Activated effector memory CD4-positive, alpha-beta T cell treated with Interleukin-2 at 50 U/mL for 16 hours (primary cell): ENCODE measurements at places on chromosomes 13 and 19.

GRCh38 chr19:48053856-48054255 lies 10.0 kb upstream of the CABP5 start:
- no peak for DNase-seq

DNA sequence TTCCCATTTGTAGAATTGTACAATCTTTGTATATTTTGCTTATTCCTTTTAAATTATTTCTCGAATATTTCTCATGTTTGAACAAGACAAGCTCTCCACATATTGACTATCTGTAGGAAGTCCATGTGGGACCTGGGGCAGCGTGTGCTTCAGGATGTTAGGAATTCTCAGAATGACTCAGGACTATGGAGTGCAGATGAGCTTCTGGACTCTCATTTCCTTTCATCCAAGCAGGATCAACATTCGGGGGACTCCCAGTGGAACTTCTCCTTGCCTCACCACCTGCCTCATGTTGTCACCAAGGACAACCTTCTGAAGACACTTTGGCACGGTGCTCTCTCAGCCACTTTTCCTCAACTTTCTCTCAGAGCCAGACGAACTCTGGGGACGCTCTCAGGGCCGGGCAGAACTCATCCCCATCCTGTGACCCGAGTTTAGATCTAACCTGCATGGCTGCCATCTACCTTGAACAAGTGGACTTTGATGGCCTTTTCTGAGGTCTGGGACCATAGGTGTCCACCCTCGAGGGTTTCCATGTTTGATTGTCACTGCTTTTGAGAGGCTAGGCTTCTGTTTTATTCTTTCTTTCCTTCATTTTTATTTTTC lies 441.7 kb downstream of the IRS2 start:
- no peak for DNase-seq

DNA sequence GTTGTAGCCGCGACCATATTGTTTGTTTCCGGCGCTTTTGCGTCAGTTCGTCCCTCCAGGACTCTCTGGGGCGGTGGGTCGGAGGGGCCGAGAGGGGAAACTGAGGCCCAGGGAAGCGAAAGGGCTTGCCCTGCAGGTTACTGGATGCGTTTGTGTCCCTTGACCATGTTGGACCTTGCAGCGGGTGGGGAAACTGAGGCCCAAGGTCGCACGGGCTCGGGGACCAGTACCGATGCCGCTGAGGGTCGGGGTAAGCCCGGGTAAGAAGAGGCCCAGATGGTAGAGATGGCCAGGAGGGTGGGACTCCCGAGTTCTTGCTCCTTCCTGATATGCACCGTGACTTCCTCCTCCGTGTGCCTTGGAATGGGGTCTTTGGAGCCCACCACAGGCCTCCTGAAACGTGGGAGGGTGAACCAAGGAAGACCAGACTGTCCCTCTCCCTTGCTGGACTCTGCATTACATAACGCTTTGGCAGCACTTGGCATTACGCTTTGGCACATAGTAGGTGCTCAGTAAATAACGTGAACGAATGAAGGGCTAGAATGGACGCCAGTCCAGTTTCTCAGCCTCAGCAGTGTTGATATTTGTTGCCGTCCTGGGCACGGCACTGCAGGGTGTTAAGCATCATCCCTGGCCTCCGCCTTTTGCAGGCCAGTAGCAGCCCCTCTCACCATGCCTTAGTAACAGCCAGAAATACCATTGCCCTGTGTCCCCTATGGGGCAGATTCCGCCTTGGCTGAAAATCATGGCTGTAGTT lies 743 bp downstream of the CHAF1A start:
- DNase-seq = no peak

DNA sequence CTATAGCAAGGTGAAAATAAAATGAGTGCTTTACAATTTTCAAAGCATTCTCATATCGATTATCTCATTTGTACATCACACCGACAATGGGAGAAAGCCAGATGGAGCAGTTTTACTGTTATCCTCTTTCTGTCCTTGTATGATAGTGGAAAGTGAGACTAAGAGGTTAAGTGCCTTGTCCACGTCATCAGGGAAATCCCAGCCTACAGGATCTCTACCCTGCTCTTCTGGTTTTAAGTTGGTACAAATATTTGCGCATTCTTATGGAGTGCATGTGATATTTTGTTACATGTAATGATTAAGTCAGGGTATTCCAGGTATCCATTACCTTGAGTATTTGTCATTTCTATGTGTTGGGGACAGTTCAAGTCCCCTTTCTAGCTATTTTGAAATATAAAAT lies 12.4 kb upstream of the ENOX1 start:
- no peak for DNase-seq

DNA sequence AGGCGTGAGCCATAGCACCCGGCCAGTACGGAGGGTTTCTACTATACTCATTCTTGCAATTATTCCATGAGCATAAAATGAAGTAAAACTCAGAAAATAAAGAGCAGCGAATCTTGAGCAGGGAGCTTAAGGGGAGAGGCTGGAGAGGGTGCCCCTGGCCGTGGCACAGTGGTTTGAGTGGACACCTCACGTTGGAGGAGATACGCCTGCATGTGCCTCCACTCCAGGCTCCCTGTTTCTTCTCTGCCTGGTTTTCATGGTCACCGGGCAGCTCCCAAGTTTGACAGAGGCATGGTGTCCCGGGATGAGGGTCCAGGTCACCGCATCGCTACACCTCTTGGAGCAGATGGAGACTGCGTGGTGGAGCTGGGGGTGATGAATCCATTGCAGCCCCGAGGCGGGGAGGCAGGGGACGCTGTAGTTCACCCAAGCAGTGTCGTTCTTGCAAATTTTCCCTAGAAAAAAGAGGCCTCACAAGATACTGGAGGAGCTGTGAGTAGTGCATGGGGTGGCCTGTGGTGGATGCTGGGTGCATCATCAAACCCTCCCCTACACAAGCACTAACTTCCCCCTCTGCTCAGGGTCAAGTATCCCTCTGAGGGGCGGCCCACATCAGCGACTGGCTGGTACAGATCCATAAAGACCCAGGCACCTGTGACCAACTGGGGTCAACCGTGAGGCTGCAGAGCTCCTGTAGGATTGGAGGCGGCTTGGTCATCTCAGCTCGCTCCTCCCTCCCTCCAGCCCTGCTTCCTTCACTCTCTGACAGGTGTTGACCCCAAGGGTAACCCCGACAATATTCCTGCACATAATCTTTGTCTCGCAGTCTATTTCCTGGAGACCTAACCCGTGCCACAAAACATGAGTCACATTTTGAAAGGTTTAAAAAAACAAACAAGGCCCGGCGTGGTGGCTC lies 3.6 kb upstream of the MIER2 start:
- no peak for DNase-seq

DNA sequence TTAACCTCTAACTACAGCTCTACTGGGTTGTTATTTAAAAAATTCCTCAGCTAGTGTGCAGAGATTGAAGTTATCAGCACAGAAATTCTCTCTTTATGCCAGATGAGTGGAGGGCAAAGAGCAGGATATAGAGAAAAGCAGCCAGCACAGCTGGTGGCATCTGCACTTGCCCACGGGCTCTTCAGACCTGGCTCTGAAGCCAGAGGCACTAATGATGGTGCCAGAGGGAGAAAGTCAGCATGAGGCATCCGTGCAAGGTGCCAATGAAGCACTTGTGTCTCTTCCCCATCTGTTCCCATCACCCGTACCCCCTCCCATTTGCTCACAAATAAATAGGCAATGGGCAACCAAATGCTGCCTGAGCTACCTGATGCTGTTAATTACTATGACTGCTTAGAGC lies 138.9 kb downstream of the OLFM4 start:
- DNase-seq = no peak

GRCh38 chr13:101382086-101382485 lies 34.2 kb downstream of the NALCN start:
- DNase-seq = no peak

DNA sequence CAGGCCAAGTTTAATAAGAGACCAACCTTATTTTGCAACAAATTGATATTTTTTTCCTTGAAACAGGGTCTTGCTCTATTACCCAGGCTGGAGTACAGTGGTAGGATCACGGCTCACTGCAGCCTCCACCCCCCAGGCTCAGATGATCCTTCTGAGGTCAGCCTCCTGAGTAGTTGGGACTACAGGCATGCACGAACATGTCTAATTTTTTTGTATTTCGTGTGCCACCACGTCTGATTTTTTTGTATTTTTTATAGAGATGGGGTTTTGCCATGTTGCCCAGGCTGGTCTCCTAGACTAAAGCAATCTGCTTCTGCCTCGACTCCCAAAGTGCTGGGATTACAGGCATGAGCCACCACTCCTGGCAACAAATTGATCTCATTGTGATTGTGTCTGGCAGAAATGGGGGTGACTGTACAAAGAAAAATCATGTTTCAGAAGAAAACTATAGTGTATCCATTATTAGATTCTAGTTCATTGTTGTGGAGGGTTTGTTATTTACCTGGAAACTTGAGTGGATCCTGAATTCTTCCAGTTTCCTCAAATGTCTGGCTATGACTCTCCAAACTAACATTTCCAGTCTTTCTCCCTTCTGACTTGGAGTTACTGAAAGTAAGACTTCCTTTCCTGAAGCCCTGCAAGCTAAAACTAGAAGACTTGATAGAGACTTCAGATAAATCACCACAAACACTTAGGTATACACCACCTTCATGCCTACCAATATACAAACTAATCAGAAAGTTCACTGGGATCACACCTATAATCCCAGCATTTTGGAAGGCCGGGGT lies 17.3 kb upstream of the AKT2 start:
- no peak for DNase-seq

DNA sequence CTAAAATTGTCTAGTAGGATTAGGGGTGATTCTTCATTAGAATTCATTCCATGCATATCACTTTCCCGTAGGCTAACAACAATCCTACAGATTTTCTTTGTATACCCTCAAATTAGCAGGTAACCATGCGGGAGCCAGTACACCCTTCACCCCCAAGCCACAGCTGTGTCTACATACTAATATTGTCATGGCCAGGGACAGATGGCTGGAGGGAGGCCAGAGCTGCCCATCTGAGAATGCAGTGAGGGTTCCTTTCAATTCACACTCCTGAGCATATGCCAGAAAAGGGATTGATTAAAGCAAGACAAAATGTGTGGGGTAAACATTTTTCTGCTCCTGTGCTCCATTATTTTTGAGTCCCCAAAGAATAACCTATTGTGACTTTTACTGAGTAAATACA lies 68.9 kb downstream of the FREM2 start:
- no peak for DNase-seq

DNA sequence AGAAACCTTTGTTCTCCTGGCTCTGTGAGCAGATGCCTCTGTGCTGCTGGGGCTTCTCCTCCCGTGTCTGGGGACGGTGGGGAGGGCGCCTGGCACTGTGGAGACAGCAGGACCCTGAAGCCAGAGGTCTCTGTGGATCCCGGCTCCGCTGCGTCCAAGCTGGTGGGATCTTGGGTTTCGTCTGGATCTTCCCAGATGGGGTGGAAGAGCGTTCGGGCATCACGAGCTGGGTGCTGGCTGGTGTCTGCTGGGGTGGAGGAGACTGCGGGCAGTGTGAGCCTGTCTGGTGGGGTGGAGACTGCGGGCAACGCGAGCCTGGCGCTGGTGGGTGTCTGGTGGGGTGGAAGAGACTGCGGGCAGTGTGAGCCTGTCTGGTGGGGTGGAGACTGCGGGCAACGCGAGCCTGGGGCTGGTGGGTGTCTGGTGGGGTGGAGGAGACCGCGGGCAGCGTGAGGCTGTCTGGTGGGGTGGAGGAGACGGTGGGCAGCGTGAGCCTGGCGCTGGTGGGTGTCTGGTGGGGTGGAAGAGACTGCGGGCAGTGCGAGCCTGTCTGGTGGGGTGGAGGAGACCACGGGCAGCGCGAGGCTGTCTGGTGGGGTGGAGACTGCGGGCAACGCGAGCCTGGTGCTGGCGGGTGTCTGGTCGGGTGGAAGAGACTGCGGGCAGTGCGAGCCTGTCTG lies 5.6 kb downstream of the TEX29 start:
- DNase-seq = no peak

DNA sequence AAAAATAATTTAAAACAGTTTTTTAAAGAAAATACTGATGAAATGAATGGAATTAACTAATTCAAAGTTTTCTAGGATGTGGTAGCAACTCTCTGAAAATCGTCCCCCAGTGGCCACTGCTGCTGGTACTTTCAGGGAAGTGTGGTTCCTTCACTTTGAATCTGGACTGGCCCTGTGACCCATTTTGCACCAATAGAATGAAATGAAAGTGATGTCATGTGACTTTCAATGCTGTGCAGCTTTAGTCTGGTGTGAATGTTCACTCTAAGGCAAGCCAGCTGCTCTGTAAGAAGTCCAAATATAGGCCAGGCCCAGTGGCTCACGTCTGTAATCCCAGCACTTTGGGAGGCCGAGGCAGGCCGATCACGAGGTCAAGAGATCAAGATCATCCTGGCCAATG lies 26.4 kb upstream of the HNRNPA1L2 start:
- DNase-seq = no peak

DNA sequence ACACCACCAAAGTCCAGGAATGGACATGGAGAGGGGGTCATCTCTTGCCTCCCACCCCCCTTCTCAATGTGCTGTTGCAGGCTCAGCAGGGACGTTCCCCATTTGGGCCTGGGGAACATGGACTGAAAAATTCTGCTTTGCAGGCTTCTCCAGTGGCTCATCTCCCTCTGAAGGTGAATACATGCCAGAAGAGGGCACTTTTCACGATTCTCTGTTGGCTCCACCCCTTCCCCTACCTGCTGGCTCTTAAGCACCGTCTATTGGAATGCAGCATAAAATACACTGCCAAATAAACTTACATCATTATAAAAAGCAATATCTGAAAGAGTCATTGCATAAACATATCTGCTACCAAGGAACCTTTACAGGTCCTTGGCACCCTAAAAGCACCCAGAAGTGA lies 35.7 kb downstream of the NHLRC3 start:
- DNase-seq = no peak
